ENCODE measurements at places on chromosomes 7 and 10.

DNA sequence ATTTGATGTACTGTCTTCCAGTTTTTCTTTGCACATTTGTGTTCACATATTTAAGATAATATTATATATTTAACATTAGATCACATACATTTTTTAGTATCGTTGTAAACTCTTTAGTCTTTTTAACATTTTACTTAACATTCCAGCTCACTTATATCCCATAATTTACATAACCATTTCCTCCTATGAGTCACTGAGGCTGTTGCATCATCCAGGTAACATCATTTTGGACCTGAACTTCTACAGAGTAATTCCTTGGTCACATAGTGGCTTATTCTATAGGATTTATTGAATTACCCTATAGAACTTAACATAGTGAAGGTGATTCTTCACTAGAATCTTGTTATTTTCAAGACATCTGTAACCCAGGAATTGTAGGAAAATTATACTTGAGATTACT is 194.4 kb downstream of the POU6F2 start:
- no peak for DNase-seq

GRCh38 chr10:42977032-42977416 is 99.8 kb upstream of the RET start:
- DNase-seq: no peak

GRCh38 chr7:81439591-81439990 is 330.3 kb downstream of the HGF start:
- DNase-seq: no peak

DNA sequence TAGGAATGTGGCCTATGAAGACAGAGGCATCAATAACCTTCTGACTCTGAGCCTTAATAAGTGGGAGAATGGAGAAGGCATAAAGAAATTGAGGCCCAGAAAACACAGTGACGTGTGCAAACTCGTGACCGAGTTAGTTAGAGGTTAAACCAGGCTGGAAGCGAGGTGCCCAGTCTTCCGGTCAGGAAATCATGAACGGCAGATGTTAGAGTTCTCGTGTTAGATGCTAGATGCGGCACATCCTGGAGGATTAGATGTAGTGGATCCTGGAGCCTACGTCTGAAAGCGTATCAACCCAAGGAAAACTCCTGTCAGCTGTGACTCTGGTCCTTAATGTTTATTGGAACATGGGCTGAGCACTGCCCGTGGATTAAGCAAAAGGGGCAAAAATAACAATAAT is 275.9 kb downstream of the TCF7L2 start:
- no peak for DNase-seq

DNA sequence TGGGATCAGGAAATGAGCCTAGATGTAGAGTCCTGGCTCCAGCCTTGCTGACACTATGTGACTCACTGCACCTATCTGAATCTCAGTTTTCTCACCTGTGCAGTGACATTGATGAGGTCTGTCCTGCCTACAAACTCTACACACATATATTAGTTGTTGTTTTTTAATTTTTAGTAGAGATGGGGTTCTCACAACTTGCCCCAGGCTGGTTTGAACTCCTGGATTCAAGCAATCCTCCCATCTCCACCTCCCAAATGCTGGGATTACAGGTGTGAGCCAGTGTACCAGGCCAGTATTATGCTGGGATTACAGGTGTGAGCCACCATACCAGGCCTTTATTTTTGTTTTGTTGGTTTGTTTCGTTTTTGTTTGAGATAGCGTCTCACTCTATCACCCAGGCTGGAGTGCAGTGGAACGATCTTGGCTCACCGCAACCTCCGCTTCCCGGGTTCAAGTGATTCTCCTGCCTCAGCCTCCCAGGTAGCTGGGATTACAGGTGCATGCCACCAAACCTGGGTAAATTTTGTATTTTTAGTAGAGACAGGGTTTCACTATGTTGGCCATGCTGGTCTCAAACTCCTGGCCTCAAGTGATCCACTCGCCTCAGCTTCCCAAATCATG is 11.8 kb upstream of the DDIT4 start:
- no peak for DNase-seq

GRCh38 chr10:97567891-97568290 is 4.7 kb upstream of the ANKRD2 start:
- DNase-seq: no peak

- DNase-seq: no peak
Observed at GRCh38 chr7:28685242-28685643, 272.9 kb downstream of the TRIL start.

- DNase-seq: no peak
Observed at GRCh38 chr7:82559193-82559805, 115.7 kb upstream of the CACNA2D1 start.

- DNase-seq: peak; percentile 83
Observed at GRCh38 chr10:79101560-79102497, 33.1 kb downstream of the ZMIZ1 start.

DNA sequence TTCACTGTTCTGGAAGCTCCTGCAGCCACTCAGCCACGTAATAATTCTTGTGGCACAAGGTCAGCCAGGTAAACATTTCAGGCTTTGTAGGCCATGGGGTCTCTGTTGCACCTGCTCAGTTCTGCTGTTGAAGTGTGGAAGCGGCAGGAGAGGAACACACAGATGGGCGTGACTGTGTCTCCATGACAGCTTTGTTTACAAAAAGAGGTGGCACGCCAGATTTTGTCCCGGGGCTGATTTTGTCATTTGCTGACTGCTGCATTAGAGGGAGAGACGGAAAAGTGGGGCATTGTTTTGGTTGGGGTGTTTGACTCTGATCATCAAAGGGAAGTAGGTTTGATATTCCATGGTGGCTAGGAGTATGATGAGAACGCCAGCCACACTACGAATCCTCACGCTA is 103.1 kb downstream of the PRKAG2 start:
- DNase-seq: no peak

DNA sequence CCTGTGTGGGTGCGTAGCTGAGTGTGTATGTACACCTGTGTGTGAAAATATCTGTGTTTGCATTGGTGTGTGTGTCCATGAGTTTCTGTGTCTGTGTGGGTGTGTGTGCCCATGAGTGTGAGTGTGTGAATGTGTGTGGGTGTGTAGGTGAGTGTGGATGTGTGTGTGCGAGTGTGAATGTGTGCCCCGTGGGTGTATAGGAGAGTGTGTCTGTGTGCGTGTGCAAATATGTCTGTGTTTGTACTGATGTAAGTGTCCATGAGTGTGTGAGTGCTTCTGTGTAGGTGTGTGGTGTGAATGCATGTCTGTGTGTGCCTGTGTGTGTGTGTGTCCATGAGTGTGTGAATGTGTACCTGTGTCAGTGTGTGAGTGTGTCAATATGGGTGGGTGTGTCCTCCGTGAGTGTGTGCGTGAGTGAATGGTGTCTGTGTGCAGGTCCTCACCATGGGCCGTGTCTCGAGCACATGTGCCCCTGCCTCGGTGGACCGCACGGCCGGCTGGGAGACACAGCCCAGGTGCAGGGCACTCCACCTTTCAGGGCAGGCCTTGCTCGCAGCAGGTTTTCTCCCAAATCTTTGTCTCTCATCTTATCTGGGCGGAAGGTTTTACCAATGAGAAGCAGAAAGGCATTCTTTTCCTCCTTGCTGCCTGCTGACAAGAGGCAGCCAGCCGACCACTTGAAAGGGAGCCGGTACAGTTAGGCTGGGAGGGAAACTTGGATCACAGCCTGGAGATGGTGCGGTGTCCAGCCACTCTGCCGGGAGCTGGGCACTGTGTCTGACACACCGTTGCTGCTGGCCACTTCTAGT is 107.1 kb upstream of the FAM20C start:
- DNase-seq: peak; percentile 45

GRCh38 chr7:107725138-107725740 is 18.7 kb upstream of the CBLL1 start:
- DNase-seq: peak; percentile 64

DNA sequence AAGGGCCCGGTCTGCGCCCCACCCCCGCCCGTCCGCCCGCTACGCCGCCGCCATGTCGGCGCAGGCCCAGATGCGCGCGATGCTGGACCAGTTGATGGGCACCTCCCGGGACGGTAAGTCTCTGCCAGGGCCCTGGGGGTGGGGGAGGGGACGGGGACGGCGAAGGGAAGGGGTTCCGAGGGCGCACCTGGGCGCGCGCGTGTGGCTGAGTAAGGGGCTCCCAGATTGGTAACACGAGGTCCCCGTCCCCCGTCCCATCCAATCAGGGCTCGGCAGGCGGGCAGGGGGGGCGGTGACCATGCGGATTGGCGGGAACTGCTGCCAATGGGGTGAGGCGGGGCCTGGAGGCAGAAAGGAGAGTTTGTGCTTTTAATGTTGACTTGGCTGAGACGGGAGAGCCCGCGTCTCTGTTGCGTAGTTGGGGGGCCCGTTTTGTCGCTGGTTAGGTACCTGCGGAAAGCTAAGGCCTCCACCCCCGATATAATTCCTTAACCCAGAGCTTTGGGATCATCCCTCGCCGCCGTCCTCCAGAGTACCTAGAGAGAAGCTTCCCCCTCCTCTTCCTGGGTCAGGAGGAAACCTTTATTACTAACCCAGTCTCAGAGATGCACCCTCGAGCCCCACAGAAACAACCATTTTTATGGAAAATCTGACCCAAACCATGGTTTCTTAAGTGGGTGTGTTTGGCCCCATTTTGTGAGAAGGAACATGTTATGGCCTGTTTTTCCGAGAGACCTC is 685 bp downstream of the LUC7L2 start:
- DNase-seq: peak; percentile 91

DNA sequence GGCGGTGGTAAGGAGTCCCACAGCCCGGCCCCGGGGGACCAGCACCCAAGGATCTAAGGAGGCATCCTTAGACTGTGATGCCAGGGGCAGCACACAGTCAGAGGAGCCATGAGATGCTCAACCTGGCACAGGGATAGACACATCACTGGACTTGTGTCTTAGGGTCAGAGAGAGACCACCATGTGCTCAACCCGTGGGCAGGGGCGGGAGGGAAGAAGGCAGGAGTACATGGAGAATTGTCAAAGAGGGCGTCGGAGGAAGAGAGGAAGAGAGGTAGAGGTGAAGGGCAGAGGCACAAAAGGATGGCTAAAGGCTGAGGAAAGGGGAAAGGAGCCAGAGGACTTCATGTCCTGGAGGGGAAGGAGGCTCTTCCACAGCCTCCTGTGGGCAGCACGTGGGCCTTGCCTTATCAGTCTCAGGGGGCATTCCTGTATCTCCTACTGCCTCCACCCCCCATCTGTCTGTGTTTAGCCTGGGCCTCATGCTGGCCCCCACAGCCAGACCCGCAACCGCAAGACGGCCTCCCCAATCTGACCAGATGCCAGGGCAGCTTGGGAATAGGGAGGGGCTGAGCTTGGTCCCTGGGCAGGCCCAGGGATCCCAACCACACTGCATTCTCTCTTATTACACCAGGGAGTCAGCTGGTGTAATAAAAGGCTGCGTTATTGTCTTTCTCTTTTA is 2.2 kb downstream of the ADCY1 start:
- DNase-seq: peak; percentile 3

GRCh38 chr7:142901426-142902259 is 16.1 kb upstream of the TRPV6 start:
- DNase-seq: no peak

DNA sequence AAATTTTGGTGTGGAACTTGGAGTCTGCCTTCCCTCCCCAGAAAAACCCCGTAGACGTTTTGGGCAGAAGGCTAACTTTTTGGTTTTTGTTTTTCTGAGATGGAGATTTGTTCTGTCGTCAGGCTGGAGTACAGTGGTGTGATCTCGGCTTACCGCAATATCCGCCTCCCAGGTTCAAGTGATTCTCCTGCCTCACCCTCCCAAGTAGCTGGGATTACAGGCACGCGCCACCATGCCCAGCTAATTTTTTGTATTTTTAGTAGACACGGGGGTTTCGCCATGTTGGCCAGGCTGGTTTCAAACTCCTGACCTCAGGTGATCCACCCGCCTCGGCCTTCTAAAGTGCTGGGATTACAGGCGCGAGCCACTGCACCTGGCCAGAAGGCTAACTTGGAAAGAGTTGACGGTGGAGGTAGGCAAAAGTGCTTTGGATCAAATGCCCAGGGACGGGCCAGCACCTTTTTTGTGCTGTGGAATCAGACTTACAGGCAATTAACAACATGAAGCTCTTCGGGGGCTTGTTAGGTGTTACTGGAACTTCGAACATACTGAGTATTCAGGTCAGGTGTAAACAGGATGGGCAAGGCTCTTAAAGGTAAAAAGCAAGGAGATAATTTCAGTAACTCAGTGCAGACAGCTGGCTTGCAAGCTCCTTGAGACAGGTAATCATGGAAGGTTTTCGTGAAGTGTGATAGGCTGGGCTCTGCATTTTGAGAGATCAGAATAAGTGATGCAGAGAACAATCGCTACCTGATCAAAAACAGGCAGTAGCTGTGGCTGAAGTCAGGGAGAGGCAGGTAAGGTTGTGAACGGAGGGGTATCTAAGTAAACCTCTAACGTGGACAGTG is 1.8 kb downstream of the PPP1R35 start:
- DNase-seq: no peak

- DNase-seq: no peak
Observed at GRCh38 chr7:47411901-47412300, 170.0 kb downstream of the TNS3 start.
